ENCODE measurements at places on chromosomes 2 and 18. TPM values are rescaled to one million over a fixed set of nuclear protein-coding genes. Genes with fewer than 3 reads are reported as not detected.

The KANSL1L gene
- 2.2 TPM for total RNA-seq

The HTR2B gene
- not detected for total RNA-seq

The POTEI gene
- 3.7 TPM for total RNA-seq

The CCDC138 gene
- 20.1 TPM for total RNA-seq

The RBFA gene
- 28.8 TPM for total RNA-seq

DNA sequence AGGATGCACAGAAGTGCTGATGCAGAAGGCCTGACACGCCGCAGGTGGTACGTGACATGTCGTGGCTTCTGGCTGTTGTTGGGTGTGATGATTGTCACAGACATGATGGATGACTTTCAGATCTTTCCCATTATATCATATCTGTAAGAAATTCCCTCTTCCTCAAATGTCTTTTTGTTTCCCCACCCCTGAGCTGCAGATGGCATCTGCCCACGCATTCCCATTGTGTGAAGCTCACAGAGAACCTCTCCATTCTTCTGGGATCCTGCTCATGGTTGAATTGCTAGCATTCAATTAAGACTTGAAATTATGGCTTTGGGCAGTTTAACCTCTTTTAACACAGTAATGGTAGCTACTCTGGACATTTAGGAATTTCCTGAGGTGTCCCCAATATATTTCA, 28.3 kb upstream of the EPHA4 start:
- no peak for DNase-seq

DNA sequence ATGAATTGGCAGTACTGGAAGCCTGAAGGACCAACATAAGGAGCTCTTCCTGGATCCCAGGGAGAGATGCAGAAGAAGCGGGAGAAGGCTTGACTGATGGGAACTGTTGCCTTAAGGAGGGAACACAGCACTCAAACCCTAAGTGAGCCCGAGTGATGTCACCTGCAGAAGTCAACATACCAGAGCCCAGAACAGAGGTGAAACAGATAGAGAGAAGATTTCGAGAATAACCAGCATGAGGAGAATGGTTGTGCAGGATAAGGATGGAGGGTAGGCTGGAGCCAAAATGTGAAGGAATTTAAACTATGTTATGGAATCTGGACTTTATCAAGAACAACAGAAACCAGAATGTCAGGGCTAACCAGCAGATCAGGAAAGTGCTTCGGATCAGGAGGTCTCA, 463.1 kb upstream of the DDX18 start:
- DNase-seq = no peak

GRCh38 chr2:28764909-28765711, 13.5 kb downstream of the PPP1CB start:
- DNase-seq = no peak

DNA sequence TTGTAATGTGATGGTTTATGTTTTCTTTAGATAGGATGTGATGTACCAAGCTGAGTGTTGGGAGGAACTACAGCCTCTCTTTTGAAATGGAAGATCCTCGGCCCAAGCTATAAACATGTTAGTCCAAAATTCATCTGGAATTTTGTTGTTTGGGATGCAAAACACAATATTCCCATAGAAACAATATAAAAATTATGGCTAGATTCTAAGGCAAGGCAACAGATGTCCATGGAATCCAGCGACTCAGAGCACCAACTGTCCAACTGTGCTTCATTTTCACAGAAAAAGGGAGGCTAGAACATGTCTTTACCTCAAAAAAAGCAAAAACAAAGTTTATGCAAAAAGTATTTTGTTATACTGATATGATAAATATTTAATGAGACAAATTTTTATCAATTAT, 52.4 kb upstream of the ATP8B1 start:
- DNase-seq = no peak

GRCh38 chr2:231563378-231563961, 29.2 kb upstream of the TEX44 start:
- peak; percentile 81 for DNase-seq

DNA sequence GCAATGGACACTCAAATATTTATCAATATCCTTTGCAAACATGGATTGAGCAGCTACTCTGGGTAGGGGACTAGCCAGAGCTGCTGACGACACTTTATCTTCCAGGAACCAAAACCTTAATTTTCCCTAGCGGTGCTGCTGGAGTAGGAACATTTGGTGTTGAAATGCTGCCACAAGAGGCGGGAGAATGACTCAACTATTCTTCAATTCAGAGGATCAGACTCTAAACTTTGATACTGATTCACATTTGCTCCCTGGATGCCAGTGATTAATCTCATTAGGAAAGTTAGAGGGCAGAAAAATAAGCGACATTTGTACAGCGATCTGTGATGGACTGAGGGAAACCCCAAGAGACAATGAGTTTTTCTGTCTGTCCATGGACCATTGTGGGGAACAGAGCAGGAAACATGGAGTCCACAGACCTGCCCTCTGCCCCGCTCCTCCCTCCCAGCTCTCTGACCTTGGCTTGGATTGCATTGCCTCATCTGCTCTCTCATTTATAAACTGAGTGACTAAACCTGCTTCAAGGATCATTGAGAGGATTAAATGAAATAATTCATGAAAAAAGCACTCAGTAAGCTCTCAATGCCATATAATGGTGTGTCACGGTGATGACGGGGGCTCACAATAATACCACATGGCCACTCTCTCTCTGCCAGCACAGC, 12.6 kb upstream of the EPB41L3 start:
- no peak for DNase-seq

DNA sequence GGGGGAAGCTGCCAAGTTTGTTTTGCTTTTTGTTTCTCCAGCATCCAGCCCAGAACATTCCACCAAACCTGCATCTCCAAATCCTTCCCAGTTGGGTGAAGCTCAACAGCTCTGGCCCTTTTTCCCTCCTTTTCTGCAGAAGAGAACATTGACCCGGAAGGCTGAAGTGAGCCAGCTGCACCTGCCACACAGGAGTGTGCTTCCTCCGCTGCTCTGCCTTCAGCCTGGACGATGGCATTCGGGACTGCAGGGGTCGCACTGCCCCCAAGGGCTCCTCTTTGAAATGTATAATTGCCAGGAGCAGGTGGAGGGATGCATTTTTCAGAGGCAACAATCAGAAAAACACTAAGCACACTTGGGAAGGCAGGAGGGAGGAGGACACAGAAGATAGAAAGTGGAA, 41.8 kb downstream of the ST8SIA5 start:
- DNase-seq = no peak

DNA sequence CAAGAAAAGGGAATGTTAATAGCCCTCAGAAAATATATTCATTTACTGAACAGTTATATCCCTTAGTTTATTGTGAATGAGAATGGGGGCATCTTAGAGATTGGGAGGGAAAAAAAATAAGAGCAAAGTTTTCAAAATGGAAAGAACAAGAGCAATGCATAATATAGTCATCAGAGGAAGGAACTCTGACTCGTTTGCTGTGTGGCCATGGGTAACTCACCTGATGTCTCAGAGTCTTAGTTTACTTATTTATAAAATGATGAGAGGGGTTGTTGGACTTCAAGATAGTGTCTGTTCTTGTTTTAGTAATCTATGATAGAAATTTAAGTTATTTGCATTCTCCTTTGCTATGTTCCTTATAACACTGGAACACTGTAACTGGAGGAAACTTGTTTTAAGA, 70.7 kb downstream of the EML4 start:
- DNase-seq = no peak

DNA sequence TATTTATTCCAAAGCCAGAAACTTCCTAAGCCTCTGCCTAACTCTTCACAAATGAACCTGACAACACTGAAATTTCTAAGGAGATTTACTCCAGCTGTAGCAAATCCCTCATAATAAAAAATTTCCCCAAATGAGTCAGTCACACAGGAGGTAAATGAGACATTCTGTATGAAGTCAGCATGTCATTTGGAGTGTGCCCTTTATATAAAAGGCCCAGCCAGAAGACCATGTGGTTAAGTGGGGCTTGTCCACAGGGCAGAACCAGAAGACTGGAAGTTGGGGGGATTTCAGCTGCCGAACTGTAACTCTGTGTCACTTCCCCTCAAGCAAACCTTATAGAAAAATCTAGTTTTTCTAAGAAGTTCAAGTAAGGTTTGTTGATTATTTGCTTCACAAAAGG, 30.2 kb downstream of the NRP2 start:
- DNase-seq = no peak

GRCh38 chr18:55861266-55861665, 273.3 kb upstream of the TCF4 start:
- peak; percentile 22 for DNase-seq

DNA sequence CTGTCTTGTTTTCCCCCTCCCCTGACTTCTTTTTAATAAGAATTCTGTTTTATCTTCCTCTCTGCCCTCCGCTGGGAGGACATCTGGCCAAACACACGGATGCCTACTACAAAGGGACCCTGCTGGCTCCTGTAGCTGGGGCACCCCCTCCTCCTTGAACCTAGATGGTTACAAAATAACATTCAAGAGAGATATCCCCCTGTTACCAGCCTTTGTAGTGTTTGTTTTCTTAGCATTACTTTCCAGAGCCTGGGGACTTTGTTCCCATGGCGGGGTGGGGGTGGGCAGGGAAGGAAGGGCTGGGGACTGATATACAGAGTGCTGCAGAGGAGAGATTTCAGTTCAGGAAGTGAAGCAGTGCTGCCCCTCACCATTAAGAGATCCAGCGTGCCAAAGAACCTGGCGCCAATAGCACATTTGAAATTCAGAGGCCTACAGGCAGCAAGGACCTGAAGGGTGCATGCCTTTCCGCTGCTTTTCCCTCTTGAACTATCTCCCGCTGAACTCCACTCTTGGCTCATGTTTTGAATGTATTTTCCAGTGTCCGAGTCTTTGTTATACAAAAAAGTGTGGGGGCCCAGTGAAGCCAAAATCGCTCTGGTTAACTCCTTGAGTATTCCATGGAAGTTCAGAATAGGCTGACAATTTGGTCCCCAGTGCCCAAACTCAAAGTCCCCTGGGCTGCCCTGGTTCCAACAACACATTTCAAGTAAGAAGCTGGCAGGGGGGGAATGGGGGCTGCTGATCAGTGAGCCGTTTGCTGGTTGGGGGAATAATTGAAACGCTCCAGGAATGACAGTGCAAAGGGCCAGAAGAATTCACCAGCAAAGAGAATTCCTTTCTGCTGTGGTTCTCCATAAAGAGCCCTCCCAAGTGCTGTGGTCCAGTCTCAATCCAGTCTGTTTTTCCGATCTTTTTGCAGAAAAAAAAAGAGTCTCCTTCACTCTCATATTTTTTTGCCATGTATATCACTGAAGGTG, 94.8 kb upstream of the THOC1 start:
- DNase-seq = no peak

- DNase-seq = no peak
Measured at GRCh38 chr2:65097844-65098243, 32.1 kb downstream of the RAB1A start.

DNA sequence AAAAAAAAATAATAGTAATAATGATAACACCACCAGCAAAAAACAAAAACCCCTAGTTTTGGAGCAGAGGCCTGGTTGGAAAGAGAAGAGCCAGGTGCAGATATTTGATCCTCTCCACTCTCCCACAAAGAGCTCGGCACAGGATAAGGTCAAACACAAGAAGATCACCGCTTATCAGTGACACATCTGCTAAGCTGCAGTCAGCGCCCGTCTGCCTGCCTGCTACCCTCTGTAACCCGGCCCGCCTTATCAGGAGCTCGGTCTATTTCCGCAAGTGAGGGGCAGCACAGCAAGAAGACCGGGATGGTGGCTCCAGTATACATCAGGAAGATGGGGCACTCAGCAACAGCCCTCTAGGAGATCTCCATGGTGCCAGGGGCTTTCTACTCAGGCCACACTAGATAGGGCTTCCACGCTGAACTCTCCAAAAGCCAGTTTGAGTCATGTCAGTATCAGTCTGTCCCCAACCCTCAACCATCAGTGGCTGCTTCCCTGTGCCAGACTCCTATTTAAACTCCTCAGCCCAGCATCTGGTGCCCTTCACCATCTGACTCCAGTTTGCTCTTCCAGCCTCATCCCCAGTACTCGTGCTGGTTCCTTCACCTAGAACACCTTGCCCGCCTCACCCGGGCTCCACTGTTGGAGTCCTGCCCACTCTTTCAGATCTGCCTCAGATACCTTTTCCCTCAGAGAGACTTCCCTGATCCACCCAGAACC, 67.3 kb upstream of the PPP1CB start:
- DNase-seq = peak; percentile 62

GRCh38 chr18:55587418-55588110, 428 bp downstream of the TCF4 start:
- DNase-seq = peak; percentile 51
